ENCODE measurements at places on chromosomes 5 and 9. TPM values are rescaled to one million over a fixed set of nuclear protein-coding genes. Genes with fewer than 3 reads are reported as not detected.

DNA sequence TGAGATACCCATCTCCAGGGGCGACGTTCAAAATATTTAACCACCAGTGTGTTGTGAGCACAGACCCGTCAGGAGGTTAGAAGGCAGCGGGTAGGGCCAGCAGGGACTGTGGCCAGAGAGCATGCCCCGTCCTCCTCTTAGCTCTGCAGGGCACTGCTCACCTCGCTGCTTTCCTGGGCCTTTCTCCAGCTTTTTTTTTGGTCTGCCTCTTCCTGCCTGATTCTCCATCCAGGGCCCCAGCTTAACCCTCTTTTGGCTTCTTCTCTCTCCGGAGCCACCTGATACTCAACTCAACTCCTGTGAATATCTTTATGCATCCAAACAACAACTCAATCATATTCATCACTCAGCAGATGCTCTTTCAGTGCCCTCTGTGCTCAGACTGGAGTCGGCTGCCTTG is 44.0 kb downstream of the TMOD1 start:
- no peak for DNase-seq

- DNase-seq: no peak
Observed at GRCh38 chr5:156354571-156354970, 27.6 kb downstream of the SGCD start.

DNA sequence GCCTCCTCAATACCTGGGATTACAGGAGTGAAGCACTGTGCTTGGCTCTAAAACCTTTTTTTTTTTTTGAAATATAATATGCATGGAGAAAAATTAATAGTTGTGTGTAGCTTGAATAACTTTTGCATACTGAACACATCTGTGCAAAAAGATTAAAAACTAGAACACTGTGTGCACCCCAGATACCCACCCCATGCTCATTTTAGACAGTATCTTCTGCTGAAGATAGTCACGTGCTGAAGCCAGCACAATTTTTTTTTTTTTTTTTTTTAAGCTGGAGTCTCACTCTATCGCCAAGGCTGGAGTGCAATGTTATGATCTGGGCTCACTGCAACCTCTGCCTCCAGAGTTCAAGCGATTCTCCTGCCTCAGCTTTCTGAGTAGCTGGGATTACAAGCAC is 39.9 kb downstream of the C9orf153 start:
- DNase-seq: no peak

PRRC2B gene
- total RNA-seq: 141 TPM

ZDHHC12 gene
- total RNA-seq: 75.4 TPM

Measured in glomerular endothelial cell (primary cell).